ENCODE measurements at places on chromosomes 12 and 14.

DNA sequence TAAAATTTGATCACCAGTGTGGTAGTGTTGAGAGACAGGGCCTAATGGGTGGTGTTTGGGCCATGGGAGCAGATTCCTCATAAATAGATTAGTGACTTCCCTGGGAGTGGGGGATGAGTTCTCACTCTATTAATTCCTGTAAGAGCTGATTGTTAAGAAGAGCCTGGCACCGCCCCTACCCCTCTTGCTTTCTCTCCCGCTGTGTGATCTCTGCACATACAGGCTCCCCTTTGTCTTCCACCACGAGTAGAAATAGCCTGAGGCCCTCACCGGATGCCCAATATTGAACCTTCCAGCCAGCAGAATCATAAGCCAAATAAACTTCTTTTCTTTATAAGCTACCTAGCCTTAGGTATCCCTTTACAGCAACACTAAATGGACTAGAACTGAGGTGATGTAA, 31.9 kb upstream of the CAND1 start:
- DNase-seq, result no peak

DNA sequence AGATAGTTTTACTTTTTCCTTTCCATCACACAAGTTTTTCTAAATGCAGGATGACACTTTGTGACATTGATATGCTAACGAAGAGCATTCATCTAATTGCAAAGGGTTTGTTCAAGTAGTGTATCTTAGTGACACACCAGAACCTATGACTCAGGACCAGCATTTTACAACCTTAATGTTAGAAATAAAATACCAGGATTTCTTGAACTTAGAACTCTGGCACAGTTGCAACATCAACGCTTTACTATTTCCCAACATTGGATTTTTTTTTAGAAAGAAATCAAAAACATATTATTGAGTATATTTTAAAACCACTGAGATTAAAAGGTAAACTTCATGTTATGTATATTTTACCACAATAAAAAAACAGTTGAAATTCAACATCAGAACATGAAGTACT, 17.9 kb upstream of the PLEKHG6 start:
- DNase-seq, result no peak

DNA sequence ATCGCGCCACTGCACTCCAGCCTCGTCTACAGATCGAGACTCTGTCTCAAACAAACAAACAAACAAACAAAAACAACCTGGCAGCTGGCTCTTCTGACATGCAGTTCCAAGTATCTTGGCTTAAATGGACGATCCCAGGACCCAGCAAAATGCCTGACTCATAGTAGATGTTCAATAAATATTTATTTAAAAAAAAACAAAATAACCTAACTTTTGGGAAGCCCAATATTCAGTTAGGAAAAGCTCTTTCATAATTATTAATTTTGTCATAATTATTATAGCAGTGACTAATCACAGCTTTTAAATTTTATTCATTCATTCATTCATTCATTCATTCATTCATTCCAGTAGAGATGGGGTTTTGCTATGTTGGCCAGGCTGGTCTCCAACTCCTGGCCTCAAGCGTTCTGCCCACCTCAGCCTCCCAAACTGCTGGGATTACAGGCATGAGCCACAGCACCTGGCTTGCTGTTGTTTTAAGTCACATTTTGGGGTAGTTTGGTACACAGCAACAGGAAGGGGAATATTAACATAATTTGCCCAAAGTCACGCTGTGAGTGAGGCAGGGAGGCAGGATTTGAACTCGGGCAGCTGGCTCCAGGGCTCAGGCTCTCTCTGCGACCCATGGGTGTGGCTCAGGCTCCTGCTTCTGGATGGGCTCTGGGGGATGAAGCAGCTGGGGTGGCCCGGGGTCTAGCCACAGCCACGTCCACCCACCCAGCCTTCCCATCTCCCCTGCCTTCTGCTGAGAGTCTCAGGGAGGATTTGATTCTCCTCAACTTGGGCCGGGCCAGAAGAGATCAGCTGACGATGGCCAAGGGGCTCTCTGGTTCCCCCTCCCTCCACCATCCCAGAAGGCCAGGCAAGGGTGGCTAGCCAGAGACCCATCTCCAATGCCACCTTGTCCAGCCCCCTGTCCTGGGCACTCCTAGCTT, 2.4 kb downstream of the SDS start:
- DNase-seq, result no peak

DNA sequence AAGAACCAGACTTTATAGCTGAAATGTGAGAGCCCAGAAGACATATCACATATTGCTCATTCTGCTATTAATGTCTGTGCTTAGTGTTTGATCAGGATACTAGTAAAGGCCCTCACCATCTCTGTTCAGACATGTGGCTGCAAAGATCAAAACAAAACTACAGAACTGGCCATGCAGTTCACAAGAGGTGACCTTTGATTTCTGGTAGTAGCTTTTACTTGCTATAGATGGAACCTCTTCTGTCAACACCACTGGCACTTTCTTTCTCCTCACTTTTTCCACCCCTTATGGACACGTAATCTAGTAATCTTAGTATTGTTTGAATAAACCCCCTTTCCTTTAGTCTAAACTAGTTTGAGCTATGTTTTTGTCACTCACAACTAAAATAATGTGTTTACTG, 214.8 kb downstream of the EPS8 start:
- no peak for DNase-seq

GRCh38 chr12:71661977-71662530, 1.6 kb downstream of the ZFC3H1 start:
- no peak for DNase-seq

DNA sequence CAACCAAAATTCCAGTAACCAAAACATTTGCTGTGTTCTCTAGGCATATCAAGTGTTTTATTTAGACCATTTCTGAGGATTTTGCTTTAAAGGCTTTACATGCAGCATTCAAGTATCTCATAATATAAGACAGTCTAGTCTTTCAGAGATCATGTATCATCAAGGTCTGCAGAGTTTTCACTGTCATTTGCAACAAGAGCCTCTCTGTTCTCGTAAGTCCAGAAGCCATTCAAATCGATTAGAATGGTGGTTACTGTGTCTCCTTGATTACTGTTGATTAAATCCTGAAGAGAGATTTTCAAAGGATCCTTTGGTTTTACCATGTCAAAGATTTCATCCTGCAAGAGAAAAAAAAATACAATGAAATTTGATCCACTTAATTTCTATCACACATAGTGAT, 36.3 kb downstream of the PPP2R3C start:
- no peak for DNase-seq

DNA sequence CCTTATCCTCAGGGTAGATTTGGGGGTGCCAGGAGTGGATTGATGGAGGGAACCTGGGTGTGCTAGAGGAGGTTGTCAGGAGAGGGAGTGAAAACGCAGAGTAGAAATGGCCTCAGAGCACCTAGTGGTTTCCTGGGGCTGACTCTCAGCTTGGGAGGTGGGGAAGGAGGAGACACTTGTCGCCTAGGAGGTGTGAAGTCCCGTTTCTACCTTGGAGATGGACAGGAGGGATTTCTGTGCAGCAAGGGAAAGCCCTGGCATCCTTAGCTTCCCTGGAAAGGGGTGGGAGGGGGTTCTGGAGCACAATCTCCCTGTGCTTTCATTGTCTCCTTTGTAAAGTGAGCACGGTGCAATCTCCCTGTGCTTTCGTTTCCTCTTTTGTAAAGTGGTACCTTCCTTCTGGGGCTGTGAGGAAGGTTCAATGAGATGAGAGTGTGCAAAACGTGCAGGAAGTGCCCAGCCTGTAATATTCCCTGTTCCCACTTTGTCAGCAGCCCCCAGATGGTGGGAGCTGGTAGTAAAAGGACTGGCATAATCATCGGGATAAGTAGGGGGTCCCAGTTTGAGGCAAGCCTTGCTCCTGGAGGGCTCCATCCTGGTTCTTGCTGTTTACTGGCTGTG, 1.6 kb downstream of the OAS3 start:
- no peak for DNase-seq

GRCh38 chr12:128619263-128619662, 204.5 kb downstream of the SLC15A4 start:
- no peak for DNase-seq

DNA sequence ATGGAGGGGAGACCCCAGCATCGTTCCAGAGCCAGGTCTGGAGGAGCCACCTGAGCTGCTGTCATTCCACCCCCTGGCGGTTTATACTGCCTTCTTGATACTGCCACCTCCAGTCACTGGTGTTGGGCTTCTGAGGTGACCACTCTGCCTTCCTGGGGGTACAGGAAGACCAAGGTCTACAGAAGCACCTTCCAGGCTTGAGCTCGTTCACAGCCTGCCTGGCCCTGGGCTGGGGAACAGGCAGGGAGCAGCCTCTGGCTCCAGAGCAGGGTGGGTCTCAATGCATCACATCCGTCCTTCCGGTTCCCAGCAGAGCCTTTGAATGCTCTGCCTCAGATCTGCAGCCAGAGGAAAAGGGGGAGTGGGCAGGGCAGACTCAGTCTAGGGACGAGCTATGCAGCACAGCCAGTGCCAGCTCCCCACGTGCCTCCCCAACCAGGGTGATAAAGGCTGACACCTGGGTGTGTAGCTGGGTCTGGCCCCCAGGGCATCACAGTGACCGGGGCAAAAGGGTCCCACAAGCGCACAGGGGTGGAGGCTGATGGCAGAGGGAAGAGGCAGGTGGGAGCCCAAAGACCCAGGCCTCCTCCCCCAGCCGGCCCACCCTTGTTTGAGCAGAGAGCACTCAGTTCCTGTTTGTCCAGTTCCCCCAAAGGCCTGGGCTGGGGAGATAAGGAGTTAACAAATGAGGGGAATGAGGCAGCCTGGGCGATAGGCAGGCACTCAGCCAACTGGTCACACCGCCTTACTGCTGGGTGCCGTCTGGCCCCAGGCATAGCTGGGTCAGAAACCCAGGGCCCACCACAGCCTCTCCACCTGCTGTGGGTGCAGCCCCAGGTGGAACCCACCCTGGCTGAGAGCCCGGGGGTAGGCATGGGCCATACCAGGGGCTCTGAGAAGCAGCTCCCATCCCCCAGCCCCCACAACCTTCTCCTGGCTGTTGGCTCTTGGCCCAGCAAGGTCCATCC, 17.1 kb downstream of the DEGS2 start:
- no peak for DNase-seq

DNA sequence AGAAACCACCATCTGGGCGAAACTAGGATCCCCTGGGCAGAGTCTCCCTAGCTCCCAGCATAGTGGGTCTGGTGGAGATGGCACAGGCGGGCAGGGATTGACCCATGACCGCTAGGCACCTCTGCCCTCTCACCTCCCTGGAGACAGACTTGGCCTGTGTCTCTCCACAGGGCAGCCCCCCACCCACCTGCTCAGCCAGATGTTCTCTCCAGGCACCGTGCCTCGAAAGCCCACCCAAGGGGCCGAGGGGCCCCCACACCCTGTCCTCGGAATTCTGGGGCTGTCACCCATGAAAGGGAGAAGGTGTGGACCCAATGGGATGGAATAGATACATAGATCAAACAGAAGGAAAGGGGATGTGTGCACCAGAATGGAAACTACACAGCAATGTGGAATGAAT, 229.1 kb upstream of the RTL1 start:
- DNase-seq, result no peak
